ENCODE measurements at places on chromosomes 7 and 10.

GRCh38 chr10:126408953-126409641 lies 20.8 kb upstream of the ADAM12 start:
- DNase-seq: no peak

DNA sequence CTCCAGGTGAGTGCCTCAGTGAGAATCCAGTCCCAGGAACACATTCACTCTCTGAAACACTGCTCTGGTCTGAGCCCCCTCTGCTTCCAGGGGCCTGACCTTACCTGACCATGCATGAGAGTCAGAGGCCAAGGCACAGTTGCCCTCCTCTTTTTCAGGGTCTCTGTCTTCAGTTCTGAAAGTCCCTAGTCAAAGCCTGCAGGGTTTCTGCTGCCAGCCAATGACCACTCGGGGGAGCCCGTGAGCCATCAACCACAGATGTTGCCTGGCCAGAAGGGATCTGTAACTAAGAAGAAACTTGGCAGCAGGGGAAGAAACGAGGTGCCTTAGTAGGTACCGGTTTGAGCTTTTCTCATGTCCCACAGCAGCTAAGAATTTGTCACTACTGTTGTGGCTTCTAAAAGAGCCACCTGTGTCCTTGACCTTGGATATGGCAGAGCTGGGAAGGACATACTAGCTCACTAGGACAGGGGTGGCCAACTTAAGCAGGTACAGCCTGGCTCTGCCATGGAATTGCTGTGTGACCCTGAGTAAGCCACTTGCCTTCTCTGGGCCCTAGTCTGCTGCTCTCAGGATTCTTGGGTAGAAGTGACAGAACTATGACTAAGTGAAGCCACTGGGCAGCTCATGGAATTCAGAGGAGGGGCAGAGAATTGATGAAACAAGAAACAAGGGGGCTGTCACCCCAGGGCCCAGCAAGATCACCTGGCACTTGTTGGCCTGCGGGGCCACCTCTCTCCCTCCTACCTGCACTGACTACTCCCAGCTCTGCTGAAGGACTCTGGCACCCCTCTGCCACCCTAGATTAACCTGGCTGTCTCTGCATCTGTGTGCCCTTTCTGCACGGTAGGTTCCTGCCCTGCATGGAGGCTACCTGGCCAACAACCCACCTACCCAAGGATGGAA lies 83.8 kb upstream of the GPR26 start:
- DNase-seq: peak; percentile 51

DNA sequence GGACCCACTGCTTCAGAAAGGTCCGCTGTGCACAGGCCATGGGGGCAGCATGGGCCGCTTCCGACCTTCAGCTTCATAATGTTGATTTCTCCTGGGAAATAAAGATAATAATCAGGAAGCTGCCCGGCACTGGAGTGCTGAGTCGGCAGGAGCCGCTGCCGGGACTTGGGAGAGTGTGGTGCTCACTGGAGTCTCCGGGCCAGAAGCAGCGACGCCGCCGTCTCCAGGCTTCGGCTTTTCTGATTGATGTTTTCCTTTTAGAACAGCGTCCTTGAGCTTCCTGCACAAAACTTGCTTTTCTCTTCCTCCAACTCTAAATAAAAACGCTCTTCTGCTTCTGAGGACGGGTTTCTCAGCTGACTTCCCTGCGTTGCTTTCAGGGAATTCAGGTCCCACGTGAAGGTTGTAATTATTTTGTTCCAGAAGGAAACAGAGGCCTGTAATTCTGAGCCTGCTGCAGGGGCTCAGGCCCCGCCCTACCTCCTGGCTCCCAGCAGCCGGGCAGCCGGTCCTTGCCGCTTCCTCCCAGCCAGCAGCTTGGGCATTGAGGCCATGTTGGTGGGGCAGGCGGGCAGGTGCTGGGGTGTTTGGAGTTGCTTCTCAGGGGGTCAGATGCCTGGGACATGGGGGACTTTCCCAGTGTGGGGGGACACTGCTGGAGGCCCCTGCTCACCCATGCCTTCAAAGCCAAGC lies 14.7 kb downstream of the PWWP2B start:
- no peak for DNase-seq

GRCh38 chr7:101891936-101892640 lies 74.7 kb downstream of the CUX1 start:
- no peak for DNase-seq

Measured in CD4-positive, alpha-beta T cell treated with Interferon gamma for 1 hour (primary cell).